Cardiac fibroblast (primary cell): ENCODE measurements at places on chromosomes 4 and X.

DNA sequence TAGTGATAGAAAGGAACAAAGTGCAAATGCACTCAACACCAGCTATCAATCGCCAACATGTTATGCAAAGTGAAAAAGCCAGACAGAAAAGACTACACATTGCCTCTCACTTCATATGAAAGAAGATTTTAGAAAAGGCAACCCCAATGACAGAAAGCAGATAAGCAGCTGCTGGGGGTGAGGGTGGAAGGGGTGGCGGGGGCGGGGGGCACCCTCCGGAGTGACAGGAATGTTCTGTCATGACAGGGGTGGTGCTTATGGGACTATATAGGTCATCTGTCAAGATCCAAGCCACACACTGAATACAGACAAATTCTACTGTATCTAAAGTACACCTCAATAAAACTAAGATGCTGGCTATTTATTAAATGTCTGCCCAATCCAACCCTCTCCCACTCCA is 10.7 kb downstream of the WDR1 start:
- no peak for DNase-seq

GRCh38 chr4:78767350-78767749 is 8.8 kb upstream of the BMP2K start:
- DNase-seq, result no peak

DNA sequence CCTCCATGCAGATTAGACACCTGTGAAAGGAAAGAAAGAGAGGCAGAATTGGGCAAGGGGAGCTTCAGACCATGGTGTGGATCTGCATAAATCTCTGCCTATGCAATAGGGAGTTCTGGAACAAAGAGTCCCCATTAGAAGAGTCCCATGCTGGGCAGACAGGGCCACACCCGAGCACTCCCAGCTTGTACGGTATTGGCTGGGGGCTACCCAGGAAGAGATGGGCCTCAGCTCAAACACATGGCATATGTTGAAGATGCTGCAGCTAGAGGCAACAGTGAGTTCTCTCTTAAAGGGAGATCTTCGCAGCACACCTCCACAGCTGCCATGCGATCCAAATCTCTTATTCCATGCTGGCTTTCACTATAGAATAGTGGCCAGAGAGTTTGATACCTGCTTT is 24.7 kb downstream of the CCNG2 start:
- DNase-seq, result no peak

DNA sequence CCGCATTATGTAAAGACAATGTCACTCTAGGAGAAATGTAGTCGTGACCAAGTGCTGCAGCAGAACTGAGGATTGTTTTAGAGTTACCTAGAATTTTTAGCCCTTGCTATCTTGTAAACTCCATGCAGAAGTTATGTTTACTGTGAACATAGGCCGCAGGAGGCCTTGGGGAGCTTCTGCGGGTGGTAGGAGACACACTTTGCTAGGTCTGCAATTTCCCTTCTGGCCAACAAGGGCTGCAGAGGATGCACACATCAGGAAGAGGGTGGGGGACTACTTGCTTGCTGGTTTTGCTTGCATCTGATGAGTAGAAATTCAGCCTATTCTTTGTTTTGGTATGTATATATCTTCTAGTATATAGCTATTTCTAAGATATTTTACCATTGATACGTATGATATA is 23.1 kb downstream of the BANK1 start:
- no peak for DNase-seq

DNA sequence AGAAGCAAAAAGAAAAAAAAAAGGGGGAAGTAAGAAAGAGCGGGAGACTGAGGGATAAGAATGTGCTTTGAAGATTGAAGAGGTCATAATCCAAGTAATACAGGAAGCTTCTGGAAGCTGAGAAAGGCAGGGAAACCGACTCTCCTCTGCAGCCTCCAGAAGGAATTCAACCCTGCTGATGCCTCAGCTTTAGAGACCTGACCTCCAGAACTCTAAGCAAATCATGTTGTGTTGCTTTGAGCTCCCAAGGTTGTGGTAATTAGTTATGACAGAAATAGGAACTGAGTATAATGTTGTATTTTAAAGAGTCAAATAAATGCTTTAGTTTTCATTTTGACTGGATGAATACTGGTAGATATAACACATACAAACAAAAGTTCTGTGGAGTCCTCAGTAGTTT is 48.0 kb upstream of the FAT1 start:
- no peak for DNase-seq

- DNase-seq, result no peak
Observed at GRCh38 chr4:116628598-116628997, 456.8 kb downstream of the TRAM1L1 start.

DNA sequence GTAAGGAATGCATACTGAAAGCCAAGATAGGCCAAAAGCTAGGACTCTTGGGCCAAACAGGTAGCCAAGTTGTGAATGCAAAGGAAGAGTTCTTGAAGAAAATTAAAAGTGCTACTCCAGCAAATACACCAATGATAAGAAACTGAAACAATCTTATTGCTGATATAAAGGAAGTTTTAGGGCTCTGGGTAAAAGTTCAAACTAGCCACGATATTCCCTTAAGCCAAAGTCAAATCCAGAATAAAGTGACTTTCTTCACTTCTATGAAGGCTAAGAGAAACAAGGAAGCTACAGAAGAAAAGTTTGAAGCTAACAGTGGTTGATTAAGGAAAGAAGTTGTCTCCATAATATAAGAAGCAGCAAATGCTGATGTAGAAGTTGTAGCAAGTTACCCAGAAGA is 397.6 kb downstream of the PACRGL start:
- DNase-seq, result no peak

DNA sequence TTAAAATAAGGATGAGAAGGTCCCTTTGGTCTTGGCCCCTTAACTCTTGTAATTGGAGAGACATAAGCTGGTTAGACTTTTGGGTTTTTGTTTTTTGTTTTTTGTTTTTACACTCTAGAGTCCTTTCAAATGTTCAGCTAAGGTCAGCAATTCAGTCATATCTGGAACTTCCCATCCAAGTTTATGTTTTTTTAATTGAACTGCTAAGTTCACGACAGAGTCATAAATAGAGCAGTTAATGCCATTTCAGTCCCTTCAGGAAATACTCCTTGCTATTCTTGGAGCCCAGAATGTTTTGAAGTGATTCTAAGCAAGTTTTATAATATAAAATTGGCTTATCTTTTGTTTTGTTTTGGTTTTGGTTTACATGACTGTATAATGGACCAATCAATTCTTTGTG is 329.4 kb upstream of the PABPC4L start:
- DNase-seq, result no peak

GRCh38 chr4:46370531-46370930 is 19.4 kb downstream of the GABRA2 start:
- DNase-seq, result no peak

- peak; percentile 85 for DNase-seq
Observed at GRCh38 chr4:176794151-176794550, 1.4 kb upstream of the VEGFC start.

DNA sequence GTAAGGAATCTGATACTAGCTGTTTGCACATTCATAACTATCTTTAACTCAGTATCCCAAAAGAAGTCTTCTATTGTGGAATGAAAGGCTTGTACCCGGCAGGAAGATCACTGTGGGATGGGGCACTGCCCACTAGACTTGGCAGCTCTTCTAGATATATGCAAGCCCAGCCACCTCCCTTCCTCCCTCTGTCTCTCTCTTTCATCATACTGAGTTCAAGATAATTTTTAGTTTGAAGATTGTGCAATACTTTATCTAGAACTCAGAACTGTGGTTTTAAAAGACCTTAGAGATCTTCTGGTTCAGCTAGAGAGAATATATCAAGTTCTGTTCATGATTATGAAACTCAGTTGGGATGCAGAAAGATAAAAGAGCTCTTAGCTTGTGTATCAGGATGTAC is 22.5 kb upstream of the GPR34 start:
- DNase-seq, result peak; percentile 35
